Kidney (tissue), 22 donors: ENCODE measurements at places on chromosomes 6 and 20. TPM values are rescaled to one million over a fixed set of nuclear protein-coding genes. Genes with fewer than 3 reads are reported as not detected.

DNA sequence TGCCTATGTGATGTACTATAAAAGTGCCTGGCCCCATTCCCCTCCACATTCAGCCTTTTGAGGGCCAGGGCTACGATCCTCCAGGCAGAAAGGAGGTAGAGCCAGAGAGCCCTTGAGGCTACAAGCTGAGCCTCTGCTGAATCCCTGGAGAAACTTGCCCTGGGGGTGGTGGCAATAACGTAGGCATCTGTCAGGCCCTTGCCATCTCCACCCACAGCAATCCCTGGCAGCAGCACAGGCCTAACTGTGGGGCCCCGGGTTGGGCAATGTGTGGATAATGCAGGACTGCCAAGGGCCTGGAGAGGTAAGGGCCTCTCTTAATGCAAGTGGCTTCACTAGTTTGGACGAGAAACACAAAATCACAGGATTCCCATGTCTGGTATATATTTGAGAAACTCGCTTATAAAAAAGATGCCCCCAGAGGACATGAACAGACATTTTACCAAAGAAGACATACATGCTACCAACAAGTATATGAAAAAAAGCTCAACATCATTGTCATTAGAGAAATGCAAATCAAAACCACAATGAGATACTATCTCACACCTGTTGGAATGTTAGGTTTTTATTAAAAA is 99.0 kb downstream of the QRSL1 start:
- H3K4me1 ChIP-seq = peaks cover 34% of the 10 kb centered on the region
- no peak overlapping the region for H3K4me3 ChIP-seq
- H3K27ac ChIP-seq = peak overlapping the region; percentile 73
- no peaks in the 10 kb centered on the region for H3K36me3 ChIP-seq
- no peaks in the 10 kb centered on the region for H3K27me3 ChIP-seq
- no peak for DNase-seq

GRCh38 chr6:6741264-6741663 is 152.7 kb downstream of the LY86 start:
- H3K4me1 ChIP-seq = no peaks in the 10 kb centered on the region
- H3K27ac ChIP-seq = no peak overlapping the region
- no peaks in the 10 kb centered on the region for H3K27me3 ChIP-seq
- no peak overlapping the region for H3K4me3 ChIP-seq
- DNase-seq = no peak

DNA sequence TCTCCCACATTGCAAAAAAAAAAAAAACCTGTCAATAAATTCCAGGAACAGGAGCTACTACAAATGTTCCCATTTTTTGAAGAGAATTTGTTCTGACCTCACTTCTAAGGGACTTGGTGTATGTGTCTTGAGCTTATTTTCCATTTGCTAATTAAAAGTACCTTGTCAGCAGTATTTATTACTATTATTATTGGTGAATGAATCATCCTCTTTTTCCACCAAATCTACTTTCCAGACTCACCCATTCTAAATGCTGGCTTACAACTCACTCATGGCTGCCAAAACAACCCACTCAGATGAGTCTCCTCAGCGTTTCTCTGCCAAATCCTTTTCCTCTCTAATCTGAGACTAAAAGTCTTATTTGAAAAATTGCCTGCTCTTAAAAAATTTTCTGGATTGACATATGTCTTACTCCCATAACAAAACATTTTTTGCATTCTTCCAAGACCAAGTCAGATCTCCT is 33.2 kb upstream of the TASP1 start:
- DNase-seq = no peak
- H3K4me3 ChIP-seq = no peak overlapping the region
- no peaks in the 10 kb centered on the region for H3K27me3 ChIP-seq

- no peaks in the 10 kb centered on the region for H3K4me1 ChIP-seq
- peaks cover 11% of the 10 kb centered on the region for H3K27me3 ChIP-seq
- H3K4me3 ChIP-seq = peak within 1 kb of the TSS; percentile 35
- DNase-seq = peak; percentile 41
- no peak within 1 kb of the TSS for H3K27ac ChIP-seq
These were observed at the start of gene FNDC1 for GRCh38 chr6:159169193-159169555. Gene FNDC1, plus strand, starts transcription at chr6:159169400. Its CDS starts 197 bp downstream, at chr6:159169597.

- no peaks in the 10 kb centered on the region for H3K36me3 ChIP-seq
- H3K4me1 ChIP-seq = peaks cover 26% of the 10 kb centered on the region
- H3K27me3 ChIP-seq = no peaks in the 10 kb centered on the region
- peak overlapping the region; percentile 79 for H3K4me3 ChIP-seq
- peak overlapping the region; percentile 97 for H3K27ac ChIP-seq
These were observed 638 bp upstream of the PPP1R18 start for GRCh38 chr6:30686908-30687658.

DACT2 gene
- total RNA-seq = 5.0 TPM

NNAT gene
- 0.25 TPM for total RNA-seq

GRCh38 chr6:14831937-14832336 is 413.9 kb upstream of the JARID2 start:
- H3K4me3 ChIP-seq = no peak overlapping the region
- no peak for DNase-seq
- no peak overlapping the region for H3K27ac ChIP-seq
- no peaks in the 10 kb centered on the region for H3K27me3 ChIP-seq

GRCh38 chr6:112372226-112372806 is 25.2 kb downstream of the RFPL4B start:
- H3K36me3 ChIP-seq = no peaks in the 10 kb centered on the region
- no peak for DNase-seq
- no peaks in the 10 kb centered on the region for H3K27me3 ChIP-seq
- no peak overlapping the region for H3K4me3 ChIP-seq
- H3K27ac ChIP-seq = no peak overlapping the region

FAXC gene
- 1.4 TPM for total RNA-seq

PTPN1 gene
- total RNA-seq = 80.4 TPM

GRCh38 chr6:75813476-75814250 is 64.6 kb downstream of the MYO6 start:
- DNase-seq = no peak
- H3K27ac ChIP-seq = no peak overlapping the region
- no peak overlapping the region for H3K4me3 ChIP-seq
- no peaks in the 10 kb centered on the region for H3K36me3 ChIP-seq
- no peaks in the 10 kb centered on the region for H3K27me3 ChIP-seq
- H3K4me1 ChIP-seq = peaks cover 5% of the 10 kb centered on the region

DNA sequence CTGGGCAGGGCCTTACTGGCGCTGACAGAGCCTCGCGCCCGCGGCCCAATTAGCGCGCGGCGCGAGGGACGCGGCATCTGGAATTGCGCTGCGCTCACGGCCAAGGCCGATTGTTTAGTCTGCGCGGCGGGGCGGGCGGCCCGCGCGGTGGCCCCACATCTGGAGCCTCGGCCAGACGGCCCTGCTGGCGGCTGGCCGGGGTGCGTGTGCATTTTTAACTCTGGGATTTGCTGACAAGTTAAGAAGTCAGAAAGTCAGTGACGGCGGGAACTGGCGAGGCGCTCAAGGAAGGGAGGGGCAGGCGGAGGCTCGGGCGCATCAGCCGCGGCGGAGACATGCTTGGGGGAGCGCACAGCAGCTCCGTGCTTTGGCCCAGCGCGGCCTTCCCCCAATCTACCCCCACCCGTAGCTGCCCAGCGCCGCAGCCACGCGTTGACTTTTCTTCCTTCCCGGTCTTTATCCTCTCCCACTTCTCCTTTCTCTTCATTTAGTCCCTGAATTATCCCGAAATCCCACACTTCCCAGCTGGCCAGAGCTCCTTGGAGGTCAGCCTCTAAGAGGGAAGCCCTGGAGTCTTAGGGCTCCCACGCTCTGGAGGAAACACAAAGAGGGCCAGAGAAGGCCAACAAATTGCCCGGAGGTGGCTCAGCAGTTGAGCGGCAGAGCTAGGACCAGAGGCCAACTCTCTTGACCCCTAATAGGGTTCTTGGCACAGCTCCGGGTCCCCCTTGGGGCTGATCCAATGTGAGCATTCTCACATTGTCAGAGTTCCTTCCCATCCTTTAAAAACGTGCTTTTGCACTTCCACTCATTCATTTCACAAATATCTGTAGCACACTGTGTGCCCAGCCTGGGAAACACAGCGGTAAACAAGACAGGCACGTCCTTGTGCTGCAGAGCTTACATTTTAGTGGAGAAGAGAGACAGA is 40.8 kb upstream of the FOXP4 start:
- no peak overlapping the region for H3K27ac ChIP-seq
- no peaks in the 10 kb centered on the region for H3K36me3 ChIP-seq
- H3K4me1 ChIP-seq = no peaks in the 10 kb centered on the region

PFDN4 gene
- 19.7 TPM for total RNA-seq

DNA sequence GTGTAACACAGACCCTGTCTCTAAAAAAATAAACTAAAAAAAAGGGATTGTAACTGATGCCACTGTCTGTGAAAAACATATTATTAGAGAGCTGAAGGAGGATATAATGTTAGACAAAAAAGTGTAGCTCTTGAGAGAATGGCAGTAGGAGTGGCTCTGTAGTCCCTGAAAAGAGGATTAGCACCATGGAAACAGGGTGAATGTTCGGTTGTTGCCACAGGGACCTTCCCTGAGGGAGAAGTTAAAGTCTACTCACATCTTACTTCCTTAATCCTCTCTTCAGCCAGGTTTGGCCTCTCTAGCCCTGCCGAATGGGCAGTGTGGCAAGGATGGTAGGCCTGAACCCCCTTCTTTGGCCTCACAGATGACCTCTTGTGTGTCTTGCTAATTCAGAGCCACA is 12.1 kb downstream of the SCAND1 start:
- H3K4me3 ChIP-seq = no peak overlapping the region
- peaks cover 6% of the 10 kb centered on the region for H3K36me3 ChIP-seq
- no peaks in the 10 kb centered on the region for H3K27me3 ChIP-seq
- no peak overlapping the region for H3K27ac ChIP-seq
- no peak for DNase-seq
- H3K4me1 ChIP-seq = no peaks in the 10 kb centered on the region

DNA sequence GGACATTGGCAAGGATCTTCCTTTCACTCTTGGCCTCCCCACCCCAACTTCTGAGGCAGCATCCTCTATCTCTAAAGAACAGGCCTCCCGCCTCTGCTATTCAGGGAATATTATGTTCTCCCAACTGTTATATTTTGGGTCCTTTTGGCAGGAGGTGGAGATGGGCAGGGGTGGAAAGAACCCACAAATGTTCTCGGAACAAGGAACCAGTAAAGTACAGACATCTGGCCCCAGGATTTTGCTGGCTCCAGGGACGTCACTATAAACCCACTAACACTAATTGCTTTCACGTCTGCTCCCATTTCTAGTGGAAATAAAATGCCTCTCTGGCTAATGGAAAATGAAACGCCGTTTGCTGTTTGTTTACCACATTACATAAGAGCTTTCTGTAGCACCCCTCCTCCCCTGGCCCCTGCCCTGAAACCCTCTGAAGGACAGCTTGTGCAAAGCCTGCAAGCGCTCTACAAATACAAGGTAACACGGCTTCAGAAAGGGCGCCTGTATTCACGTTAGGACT is 77.7 kb upstream of the TBC1D7 start:
- H3K4me3 ChIP-seq = no peak overlapping the region
- H3K27ac ChIP-seq = no peak overlapping the region
- peaks cover 10% of the 10 kb centered on the region for H3K4me1 ChIP-seq

GRCh38 chr6:166675736-166676135 is 48.7 kb upstream of the RPS6KA2 start:
- no peak overlapping the region for H3K4me3 ChIP-seq
- DNase-seq = no peak
- H3K4me1 ChIP-seq = no peaks in the 10 kb centered on the region
- H3K27ac ChIP-seq = no peak overlapping the region

DNA sequence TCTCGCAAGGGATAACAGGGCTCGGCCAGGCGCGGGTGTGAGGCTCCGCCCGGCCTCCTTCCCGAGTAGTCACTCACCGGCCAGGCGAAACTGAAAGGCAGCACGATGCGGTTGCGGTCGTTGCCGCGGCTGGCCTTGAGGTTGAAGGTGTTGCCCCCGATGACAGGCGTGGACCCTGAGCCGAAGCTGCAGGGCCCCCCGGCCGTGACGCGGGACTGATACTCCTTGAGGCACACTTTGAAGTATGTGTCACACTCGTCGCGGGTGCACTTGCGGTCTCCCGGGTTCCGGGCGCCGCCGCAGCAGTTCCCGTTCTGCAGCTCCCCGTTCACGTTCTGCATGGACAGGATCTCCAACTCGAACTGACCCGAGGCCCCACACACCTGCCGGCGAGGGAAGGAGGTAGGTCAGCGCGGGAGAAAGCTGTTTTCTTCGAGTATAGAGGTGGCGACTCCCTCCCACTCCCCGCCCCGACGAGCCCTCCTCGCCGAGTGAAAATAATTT is 1.1 kb downstream of the JAG1 start:
- peaks cover 5% of the 10 kb centered on the region for H3K4me1 ChIP-seq
- peak overlapping the region; percentile 95 for H3K4me3 ChIP-seq
- DNase-seq = no peak
- H3K36me3 ChIP-seq = peaks cover 13% of the 10 kb centered on the region
- no peaks in the 10 kb centered on the region for H3K27me3 ChIP-seq

DNA sequence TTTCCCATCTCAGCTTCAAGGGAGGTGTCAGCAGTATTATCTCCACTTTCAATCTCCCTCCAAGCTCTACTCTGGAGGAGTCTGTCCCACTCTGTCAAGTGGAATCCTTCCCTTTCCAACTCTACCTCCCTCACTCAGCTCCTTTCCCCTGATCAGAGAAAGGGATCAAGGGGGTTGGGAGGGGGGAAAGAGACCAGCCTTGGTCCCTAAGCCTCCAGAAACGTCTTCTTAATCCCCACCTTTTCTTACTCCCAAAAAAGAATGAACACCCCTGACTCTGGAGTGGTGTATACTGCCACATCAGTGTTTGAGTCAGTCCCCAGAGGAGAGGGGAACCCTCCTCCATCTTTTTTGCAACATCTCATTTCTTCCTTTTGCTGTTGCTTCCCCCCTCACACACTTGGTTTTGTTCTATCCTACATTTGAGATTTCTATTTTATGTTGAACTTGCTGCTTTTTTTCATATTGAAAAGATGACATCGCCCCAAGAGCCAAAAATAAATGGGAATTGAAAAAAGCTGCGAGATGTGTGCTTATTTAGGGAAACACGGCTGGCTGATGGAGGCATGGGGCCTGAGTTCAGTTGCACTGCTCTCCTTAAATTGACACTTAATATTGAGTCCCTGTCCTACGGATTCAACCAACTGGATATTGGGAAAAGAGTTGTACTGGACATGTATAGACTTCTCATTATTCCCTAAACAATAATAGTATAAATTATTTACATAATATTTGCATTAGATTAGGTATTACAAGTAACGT is 4.9 kb downstream of the TUBB start:
- peak; percentile 2 for DNase-seq
- H3K27me3 ChIP-seq = no peaks in the 10 kb centered on the region
- no peaks in the 10 kb centered on the region for H3K4me1 ChIP-seq
- H3K27ac ChIP-seq = no peak overlapping the region
- H3K4me3 ChIP-seq = no peak overlapping the region
- H3K36me3 ChIP-seq = peaks cover 25% of the 10 kb centered on the region

DNA sequence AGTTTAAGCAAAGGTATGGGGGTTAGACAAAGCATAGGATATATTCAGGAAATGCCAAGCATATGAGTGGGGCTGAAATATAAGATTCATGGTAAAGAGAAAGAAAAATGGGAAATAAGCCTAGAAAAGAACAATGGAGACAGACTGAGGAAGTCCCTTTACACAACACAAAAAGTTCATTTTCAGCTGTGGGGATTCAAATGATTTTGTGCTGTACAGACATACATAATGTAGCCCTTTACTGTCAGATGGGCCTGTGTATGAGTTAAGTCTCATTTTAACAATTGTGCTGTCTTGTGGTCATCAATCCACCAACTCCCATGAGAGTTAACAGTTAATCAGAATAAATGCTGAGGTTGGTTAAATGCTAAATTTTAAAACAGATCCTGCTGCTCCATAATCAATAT is 37.2 kb downstream of the REV3L start:
- H3K27ac ChIP-seq = no peak overlapping the region
- DNase-seq = no peak
